ENCODE measurements at places on chromosomes 5 and 9. TPM values are rescaled to one million over a fixed set of nuclear protein-coding genes. Genes with fewer than 3 reads are reported as not detected.
A peak's percentile ranks its signal among the peaks of the same experiment; 100 is the strongest.

Gene PCDHB15
- 7.3 TPM for total RNA-seq

Gene FAM240B
- total RNA-seq: not detected

GRCh38 chr5:112691339-112691680 is 46.4 kb upstream of the APC start:
- H3K4me1 ChIP-seq: no peaks in the 10 kb centered on the region
- no peak overlapping the region for H3K4me3 ChIP-seq
- H3K36me3 ChIP-seq: no peaks in the 10 kb centered on the region
- DNase-seq: no peak
- no peak overlapping the region for H3K27ac ChIP-seq

DNA sequence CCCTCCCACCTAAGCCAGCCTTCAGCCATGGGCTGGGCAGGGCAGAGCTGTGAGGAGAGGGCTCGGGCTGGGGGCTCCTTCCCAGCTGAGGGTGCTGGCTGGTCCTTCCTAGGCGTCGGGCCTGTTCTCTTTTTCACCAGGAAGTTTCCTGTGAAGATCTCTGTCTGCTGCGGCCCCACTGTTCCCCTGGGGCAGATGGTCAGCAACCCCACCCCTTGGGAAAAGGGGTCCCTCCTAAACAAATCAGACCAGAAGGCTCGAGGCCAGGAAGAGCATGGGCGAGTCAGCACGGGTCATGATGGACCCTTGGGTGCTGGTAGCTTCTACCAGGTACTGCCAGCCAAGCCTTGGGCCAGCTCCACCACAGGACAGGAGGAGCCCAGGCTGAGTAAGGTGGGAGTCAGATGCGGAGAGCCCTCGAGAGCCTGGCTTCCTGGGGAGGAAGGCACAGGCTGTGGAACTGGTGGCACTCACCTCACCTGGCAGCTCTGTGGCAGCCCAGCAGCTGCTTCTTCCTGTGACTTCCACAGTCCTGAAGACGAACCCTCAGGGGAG is 3.5 kb downstream of the CACNA1B start:
- DNase-seq: no peak
- H3K27ac ChIP-seq: no peak overlapping the region
- peaks cover 42% of the 10 kb centered on the region for H3K27me3 ChIP-seq
- H3K36me3 ChIP-seq: no peaks in the 10 kb centered on the region
- no peak overlapping the region for H3K4me3 ChIP-seq
- no peaks in the 10 kb centered on the region for H3K4me1 ChIP-seq

DNA sequence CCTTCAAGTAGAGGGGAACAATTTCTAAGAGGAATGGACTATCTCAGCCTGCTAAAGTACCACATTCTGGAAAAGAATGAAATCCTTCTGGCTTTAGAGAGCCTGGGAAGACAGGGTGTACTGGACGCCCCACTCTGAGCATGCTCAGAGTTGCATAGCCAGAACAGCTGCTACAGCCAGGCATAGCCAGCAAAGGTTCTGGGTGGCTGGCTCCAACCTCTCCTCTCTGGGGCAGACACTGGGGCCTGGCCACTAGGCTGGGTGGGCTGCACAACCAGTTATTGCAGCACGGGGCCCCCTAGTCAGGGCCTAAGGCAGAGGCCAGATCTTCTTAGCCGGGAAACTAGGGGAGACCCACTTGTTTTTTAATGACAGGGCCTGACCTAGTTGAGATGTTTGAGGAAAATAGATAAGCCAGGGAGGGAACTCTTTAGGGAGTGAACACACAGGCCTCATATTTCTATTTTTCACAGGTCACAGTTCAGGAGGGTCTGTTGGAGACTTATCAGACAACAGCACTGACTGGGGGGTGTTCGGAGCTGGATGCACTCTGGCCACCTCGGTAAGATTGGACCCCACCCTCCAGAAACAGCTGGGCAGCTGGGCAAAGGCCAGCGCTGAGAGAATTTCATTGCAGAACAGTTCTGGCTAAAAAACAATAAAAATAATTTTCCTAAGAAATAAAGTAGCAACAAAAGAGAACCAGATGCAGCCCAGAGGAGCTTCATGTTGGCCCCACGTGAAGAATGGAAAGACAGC is 142.9 kb downstream of the LPAR1 start:
- DNase-seq: peak; percentile 81
- no peaks in the 10 kb centered on the region for H3K36me3 ChIP-seq
- no peaks in the 10 kb centered on the region for H3K4me1 ChIP-seq

DNA sequence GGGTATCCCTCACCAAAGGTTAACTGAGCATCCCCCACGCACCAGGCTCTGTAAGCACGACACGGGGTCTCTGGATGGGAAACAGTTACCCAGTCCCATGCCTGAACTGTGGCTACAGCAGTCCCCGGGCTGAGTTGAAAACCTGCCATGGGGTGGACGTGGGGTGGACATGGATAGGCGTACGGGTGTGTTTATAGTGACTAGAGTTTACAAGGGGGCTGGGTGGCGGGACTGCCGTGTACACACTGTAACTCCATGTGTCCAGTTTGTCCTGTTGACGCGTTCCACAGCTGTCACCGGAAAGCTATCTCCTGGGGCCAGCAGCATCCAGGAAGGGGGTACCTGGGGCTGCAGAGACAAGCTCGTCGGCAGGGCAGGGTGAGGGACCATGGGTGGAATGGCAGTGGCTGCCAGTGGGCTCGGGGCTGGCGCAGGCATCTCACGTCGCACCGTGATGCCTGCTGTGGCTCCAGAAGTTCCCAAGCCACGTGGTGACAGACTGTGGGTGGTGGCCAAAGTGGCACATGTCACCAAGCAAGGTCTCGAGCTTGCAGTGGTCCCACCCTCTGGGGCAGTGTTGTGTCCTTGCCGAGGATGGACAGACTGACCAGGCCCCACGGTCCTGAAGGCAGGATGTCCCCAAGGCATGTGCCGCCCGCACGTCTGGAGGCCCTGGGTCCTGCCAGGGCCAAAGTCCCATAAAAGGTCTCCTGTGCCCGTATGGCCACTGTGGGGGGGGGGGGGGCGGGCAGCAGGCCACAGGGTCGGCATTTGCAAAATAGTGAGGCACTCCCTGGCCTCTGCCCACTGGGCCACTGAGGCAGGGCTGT is 29.3 kb upstream of the RNF130 start:
- H3K36me3 ChIP-seq: no peaks in the 10 kb centered on the region
- no peaks in the 10 kb centered on the region for H3K27me3 ChIP-seq
- no peaks in the 10 kb centered on the region for H3K4me1 ChIP-seq
- no peak for DNase-seq
- H3K4me3 ChIP-seq: no peak overlapping the region

DNA sequence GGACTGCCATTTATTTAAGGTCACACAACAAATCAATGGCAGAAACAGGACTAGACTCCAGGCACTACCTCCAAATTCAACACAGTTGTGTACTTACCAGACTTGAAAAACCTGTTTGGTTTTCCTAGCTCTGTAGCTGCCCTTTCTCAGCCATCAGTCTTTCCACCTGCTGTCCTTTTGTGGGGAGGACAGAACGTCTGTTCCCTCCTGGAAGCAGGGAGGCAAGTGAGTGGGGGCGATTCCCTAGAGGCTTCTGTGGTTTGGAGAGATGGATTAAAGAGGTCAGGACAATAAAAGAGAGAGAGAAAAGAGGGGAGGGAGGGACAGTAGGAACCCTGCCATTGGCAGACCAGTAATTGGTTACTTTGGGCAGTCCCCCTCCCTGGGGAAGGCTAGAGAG is 14.7 kb downstream of the ASTN2 start:
- H3K36me3 ChIP-seq: no peaks in the 10 kb centered on the region
- no peaks in the 10 kb centered on the region for H3K27me3 ChIP-seq
- H3K4me1 ChIP-seq: no peaks in the 10 kb centered on the region
- no peak overlapping the region for H3K4me3 ChIP-seq
- no peak for DNase-seq

DNA sequence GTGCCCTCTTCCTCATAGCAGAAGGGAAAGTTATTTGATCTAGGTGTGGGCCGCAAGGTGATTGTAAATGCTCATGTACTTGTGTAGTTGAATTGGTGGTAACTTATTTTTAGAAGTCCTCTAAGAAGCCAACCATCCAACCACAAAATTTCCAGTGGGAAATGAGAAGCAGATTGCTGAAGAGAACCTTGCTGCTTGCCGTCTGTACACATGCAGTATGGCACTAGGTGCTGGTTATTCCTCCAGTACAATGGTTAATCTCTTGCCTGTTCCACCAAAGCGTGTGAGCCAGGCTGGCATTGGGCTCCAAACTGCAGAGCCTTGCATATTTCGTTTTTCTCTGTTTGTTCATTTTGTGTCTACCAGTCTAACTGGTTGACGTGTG is 28.0 kb downstream of the PIP5K1B start:
- H3K4me1 ChIP-seq: no peaks in the 10 kb centered on the region
- no peak overlapping the region for H3K27ac ChIP-seq
- no peak for DNase-seq
- no peaks in the 10 kb centered on the region for H3K36me3 ChIP-seq
- H3K4me3 ChIP-seq: no peak overlapping the region

GRCh38 chr9:123550012-123550411 is 194.0 kb downstream of the CRB2 start:
- no peak for DNase-seq
- H3K36me3 ChIP-seq: no peaks in the 10 kb centered on the region
- H3K27me3 ChIP-seq: no peaks in the 10 kb centered on the region
- no peak overlapping the region for H3K27ac ChIP-seq

DNA sequence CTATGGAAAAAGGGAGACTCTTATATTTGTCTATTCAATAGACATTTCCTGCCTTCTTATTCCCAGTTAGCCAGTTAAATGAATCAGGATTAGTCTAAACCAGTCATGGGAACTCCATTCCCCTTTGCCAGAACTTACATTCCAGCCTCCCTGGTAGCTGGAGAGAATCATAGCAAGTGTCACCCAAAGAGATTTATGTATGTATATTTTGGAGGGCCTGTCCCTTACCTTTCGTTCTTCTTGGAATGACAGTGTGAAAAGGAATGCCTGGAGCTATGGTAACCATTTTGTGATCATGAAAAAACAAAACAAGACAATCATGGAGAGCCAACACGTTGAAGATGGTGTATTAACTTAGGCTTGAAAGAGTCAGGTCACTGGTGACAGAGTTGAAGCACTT is 627.7 kb downstream of the CCDC171 start:
- H3K36me3 ChIP-seq: no peaks in the 10 kb centered on the region
- no peaks in the 10 kb centered on the region for H3K4me1 ChIP-seq
- H3K4me3 ChIP-seq: no peak overlapping the region
- no peak overlapping the region for H3K27ac ChIP-seq
- H3K27me3 ChIP-seq: no peaks in the 10 kb centered on the region
- no peak for DNase-seq

All from sigmoid colon (tissue), 7 donors.